ENCODE measurements at places on chromosomes 5 and 9. TPM values are rescaled to one million over a fixed set of nuclear protein-coding genes. Genes with fewer than 3 reads are reported as not detected.
A peak's percentile ranks its signal among the peaks of the same experiment; 100 is the strongest.

The PCDHA9 gene
- total RNA-seq = not detected

The IFNA2 gene
- not detected for total RNA-seq

The HAUS6 gene
- total RNA-seq = 29.0 TPM

The DNAJA1 gene
- total RNA-seq = 130 TPM

The C9orf152 gene
- not detected for total RNA-seq

The IFNB1 gene
- total RNA-seq = not detected

The PCDHB16 gene
- 1.4 TPM for total RNA-seq

DNA sequence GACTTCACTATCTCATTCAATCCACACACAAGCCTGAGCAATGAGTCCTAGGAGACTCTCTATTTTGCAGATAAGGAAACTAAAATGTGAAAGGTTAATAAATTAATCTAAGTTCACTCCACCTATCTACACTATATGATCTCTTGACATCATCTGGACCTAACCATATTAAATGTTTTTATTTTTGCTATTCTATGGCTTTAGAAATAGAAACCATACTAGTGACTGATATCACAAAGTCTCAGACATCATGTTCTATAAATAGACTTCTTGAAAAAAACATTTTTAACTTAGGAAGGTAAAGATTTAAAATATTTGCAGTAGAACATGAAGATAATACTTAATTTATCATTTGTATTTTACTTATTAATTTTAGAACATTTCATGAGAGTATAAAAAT lies 9.4 kb upstream of the ADGRV1 start:
- DNase-seq = no peak

GRCh38 chr5:36657563-36657995 lies 51.2 kb downstream of the SLC1A3 start:
- peak; percentile 96 for DNase-seq

GRCh38 chr9:5886114-5886939 lies 4.4 kb upstream of the MLANA start:
- peak; percentile 72 for DNase-seq

GRCh38 chr5:74320526-74320925 lies 320.0 kb downstream of the ENC1 start:
- DNase-seq = no peak

- no peak for DNase-seq
These were observed 8.8 kb downstream of the SPARC start for GRCh38 chr5:151677776-151678545.
